Panc1 (cell line): ENCODE measurements at places on chromosomes 4 and X. TPM values are rescaled to one million over a fixed set of nuclear protein-coding genes. Genes with fewer than 3 reads are reported as not detected.

DNA sequence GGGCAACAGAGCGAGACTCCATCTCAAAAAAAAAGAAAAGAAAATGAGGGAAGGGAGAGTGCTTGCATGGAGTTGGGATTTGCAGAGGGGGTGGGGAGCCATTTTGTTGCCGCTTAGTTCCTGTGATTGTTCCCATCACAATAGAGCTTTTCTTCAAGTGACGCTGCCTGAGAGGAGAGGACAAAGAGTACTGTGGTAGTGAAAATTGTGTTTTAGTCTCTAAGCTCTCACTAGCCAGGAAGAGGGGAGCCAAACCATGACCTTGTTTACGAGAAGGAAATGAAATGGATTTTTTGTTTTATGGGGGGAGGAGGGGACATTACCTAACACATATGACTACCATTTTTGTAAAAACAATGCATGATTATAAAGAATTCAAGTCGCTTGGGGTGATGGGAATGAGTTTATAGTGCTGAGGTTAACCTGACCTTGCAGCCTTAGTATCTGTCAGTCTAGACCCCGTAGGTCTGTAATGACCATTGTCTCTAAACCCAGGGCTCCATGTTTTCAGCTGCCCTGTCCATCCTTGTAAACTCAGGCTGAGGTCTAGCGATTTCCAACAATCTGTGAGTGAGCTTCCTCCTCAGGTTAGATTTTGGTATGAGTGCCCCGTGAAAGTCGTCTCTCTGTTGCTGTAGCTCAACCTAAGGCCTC lies 18.8 kb downstream of the SRD5A3 start:
- no peaks in the 10 kb centered on the region for H3K36me3 ChIP-seq
- H3K4me3 ChIP-seq: no peak overlapping the region
- DNase-seq: no peak
- no peaks in the 10 kb centered on the region for H3K4me1 ChIP-seq
- H3K27me3 ChIP-seq: no peaks in the 10 kb centered on the region

GRCh38 chr4:148255344-148255720 lies 186.9 kb downstream of the NR3C2 start:
- no peak overlapping the region for H3K4me3 ChIP-seq
- DNase-seq: no peak
- H3K27ac ChIP-seq: no peak overlapping the region
- no peaks in the 10 kb centered on the region for H3K4me1 ChIP-seq

ATP11C gene
- total RNA-seq: 61.3 TPM

SMIM31 gene
- not detected for total RNA-seq

DNA sequence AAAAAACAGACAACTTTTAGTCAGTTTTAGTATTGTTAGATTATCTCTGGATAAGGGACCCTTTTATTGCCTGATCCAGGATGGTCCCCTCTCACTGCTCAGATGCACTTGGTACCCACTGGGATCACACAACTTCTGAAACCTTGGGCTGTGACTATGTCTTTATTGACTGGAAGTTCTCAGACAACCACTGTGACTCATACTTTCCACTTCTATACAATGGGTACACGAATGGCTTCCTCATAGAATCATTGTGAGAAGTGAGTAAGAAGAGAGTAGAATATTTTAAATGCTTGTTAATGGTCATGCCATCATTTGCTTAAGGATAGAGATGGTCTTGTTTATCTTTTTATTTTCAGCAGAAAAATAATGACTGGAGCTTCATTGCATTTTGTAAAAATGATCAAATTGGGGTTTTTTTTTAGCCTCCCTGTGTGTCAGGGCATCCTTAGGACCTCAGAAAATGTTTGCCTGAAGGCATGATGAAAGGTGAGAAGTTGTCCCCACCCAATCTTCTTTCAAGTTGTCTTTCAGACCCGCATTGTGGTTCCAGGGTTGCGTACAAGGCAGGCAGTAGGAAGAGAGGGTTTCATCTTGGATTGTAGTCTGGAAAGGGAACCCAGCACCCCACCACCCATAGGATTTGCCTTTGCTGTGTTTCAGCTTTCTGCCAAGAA lies 115.1 kb downstream of the CPEB2 start:
- H3K27me3 ChIP-seq: no peaks in the 10 kb centered on the region
- no peak for DNase-seq
- no peaks in the 10 kb centered on the region for H3K4me1 ChIP-seq
- no peak overlapping the region for H3K4me3 ChIP-seq

DNA sequence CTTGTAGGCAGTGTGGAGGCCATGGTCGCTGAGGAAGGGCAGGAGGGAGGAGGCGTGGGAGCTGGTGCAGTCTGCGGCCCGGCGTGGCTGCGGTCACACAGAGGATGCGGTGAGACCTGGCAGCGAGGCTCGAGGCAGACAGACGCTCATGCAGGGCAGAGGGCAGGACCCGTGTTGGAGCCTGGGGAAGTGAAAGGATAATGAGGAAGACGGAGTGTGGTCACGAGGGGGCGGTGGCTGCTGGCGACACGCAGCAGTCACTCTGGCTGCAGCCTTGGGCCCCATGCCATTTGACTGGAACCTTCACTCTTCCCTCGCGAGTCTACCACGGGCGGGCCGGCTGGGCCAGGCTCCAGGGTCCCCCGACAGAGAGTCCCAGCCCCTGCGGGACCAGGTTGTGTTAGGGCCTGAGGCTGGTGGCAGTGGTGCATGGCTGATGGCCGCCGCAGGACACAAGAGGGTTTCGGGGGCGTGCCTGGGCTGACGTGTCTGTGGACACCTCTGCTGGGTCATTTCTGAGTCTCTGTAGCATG lies 68.8 kb upstream of the HGFAC start:
- no peaks in the 10 kb centered on the region for H3K27me3 ChIP-seq

- no peaks in the 10 kb centered on the region for H3K36me3 ChIP-seq
- no peaks in the 10 kb centered on the region for H3K27me3 ChIP-seq
- no peaks in the 10 kb centered on the region for H3K4me1 ChIP-seq
- no peak for DNase-seq
- H3K27ac ChIP-seq: no peak overlapping the region
- H3K4me3 ChIP-seq: no peak overlapping the region
These were observed 3.5 kb downstream of the GPR34 start for GRCh38 chrX:41692162-41692749.

DNA sequence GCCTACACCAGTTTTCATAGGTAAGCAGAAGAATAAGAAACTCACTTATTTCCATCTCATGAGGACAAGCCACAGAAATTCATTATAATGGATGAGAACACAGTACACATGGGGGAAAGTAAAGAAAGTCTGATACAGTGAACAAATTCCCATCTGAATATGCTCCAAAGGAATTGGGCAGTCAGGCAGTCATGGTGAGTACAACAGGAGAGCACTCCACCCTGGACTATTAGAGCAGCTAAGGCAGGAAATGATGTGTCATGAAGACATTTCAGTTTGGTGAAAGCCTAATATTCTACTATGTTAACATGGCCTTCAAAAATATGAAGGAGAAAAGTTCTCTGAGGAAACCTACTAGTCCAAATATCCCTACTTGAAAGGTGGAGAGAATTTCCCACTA lies 92.0 kb upstream of the PRDX4 start:
- no peaks in the 10 kb centered on the region for H3K4me1 ChIP-seq
- H3K27ac ChIP-seq: no peak overlapping the region
- no peaks in the 10 kb centered on the region for H3K27me3 ChIP-seq
- no peak for DNase-seq
- H3K4me3 ChIP-seq: no peak overlapping the region
- no peaks in the 10 kb centered on the region for H3K36me3 ChIP-seq

DNA sequence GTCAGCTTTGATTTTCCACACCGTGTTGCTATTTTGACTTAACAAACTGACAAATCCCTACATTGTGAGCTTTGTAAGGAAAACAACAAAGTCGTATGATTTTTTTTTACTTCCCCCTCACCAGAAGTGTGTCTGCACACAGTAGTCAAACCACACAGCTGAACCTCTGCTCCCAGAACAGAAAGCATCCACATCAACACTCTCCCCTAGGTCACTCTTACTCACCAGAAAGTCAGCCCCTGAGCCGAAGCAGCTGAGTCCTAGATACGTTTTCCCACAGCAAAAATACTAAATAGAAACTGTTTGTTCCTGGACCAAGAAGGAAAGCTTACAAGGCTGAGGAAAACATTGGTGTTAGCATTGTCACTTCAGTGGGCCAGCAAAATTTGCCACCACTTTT lies 305.7 kb downstream of the DHX15 start:
- H3K36me3 ChIP-seq: no peaks in the 10 kb centered on the region
- no peak overlapping the region for H3K27ac ChIP-seq

DNA sequence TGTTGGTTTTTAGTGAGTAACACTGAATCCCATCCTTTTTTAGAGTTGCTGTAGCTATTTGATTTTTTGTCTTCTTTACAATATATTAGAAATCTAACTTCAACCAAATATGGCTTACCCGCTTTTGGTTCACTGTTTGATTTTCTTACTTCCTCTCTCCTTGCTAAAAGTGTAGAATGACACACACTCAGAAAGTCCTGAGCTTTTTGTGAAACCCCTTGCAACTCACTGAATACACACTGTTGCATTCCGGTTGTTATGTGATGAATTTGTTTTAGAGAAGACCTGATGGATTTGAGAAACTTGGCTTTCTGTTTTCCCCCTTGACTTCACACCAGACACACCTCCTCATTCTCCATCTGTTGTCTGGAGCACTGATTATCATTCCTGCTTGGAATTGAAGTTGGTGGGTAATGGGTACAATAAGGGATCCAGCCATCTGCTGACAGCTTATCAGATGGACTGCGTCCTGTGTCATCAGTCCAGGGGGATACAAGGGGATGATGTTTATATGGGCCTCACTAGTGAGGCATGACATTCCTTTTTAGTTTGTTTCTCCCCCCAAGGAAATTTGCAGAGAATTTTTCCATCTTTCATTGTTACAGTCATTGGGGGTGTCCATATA lies 5.2 kb downstream of the TMEM164 start:
- H3K4me3 ChIP-seq: no peak overlapping the region
- H3K4me1 ChIP-seq: 0 out of 2 replicates have a peak, but pooled peaks cover 8% of the 10 kb centered on the region
- no peaks in the 10 kb centered on the region for H3K27me3 ChIP-seq
- H3K36me3 ChIP-seq: 0 out of 2 replicates have a peak, but pooled peaks cover 2% of the 10 kb centered on the region

ARHGAP10 gene
- 11.7 TPM for total RNA-seq

DNA sequence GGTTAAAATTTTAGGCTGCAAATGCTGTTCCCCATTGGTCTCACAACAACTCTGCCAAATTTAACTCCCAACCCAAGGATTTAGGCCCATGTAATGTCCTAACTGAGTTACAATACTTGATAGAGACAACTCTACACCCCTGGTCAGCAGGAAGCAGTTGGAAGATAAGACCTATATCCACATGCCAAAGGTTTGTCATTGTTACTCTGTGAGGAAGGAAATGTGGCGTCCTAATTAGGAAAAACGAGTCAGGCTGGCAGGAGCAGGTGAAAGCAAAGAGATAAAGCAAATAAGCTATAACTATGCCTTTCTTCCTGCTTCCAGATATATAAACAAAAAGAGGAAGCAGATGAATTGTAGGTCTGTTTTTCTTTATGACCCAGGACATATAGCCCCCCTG lies 69.1 kb downstream of the SPIN4 start:
- H3K4me3 ChIP-seq: no peak overlapping the region
- no peaks in the 10 kb centered on the region for H3K4me1 ChIP-seq
- no peaks in the 10 kb centered on the region for H3K27me3 ChIP-seq
- H3K27ac ChIP-seq: no peak overlapping the region

- no peaks in the 10 kb centered on the region; the same call in 1 of the 2 replicates for H3K27me3 ChIP-seq
- no peak for DNase-seq
- H3K27ac ChIP-seq: no peak overlapping the region
- no peaks in the 10 kb centered on the region for H3K36me3 ChIP-seq
- H3K4me3 ChIP-seq: no peak overlapping the region
These were observed 25.2 kb upstream of the PNMA5 start for GRCh38 chrX:153019166-153019565.

GRCh38 chr4:177489471-177490246 lies 47.4 kb upstream of the AGA start:
- H3K36me3 ChIP-seq: no peaks in the 10 kb centered on the region
- no peak overlapping the region for H3K27ac ChIP-seq
- H3K27me3 ChIP-seq: no peaks in the 10 kb centered on the region
- H3K4me1 ChIP-seq: no peaks in the 10 kb centered on the region

DNA sequence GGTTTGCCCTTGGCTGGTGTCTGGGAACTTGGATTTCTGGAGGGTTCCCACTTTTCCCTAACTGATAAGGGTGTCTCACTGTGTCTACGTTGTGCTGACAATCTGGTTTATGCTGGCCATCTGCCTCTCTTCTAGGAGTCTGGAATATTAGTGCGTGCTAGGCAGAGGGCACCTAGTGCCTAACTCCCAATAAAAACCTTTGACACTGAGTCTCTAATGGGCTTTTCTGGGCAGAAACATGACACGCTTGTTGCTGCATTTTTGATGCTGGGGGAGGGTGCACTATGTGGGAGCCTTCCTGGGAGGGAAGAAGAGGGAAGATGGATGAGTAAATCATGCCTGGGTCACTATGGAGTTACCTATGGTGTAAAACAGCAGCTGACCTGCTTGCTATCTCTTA lies 16.3 kb upstream of the ZNF41 start:
- no peak for DNase-seq
- no peak overlapping the region for H3K27ac ChIP-seq
- H3K36me3 ChIP-seq: no peaks in the 10 kb centered on the region
- H3K4me3 ChIP-seq: no peak overlapping the region
- H3K4me1 ChIP-seq: no peaks in the 10 kb centered on the region
